Karpas-422 (cell line): ENCODE measurements at places on chromosomes 5 and 9.

DNA sequence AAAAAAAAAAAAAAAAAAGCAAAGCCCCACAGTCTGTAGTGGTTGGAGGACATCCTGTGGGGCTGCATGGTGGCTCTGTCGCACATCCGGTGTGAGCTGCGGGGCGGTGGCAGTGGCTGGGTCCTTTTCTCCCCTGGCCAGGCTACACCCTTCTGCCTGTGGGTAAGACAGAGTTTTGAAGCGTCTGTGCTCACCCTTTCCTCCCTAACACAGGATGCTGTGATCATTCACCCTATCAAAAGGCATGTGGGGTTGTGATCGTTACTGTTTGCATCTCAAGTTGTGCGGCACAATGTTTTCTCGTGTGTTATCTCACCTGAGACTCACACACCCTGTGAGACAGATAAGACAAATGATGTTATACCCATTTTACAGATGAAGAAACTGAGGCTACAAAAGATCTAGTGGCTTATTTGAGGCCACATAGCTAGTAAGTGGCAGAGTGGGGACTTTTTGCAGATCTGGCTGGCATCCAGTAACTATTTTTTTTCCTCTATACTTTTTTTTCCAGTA is 17.5 kb downstream of the IRF1 start:
- no peak for DNase-seq

GRCh38 chr5:61599370-61600122 is 267.5 kb downstream of the ZSWIM6 start:
- DNase-seq, result no peak

GRCh38 chr5:172010278-172010677 is 3.8 kb upstream of the FBXW11 start:
- no peak for DNase-seq

GRCh38 chr9:75064307-75065025 is 23.5 kb downstream of the NMRK1 start:
- no peak for DNase-seq

DNA sequence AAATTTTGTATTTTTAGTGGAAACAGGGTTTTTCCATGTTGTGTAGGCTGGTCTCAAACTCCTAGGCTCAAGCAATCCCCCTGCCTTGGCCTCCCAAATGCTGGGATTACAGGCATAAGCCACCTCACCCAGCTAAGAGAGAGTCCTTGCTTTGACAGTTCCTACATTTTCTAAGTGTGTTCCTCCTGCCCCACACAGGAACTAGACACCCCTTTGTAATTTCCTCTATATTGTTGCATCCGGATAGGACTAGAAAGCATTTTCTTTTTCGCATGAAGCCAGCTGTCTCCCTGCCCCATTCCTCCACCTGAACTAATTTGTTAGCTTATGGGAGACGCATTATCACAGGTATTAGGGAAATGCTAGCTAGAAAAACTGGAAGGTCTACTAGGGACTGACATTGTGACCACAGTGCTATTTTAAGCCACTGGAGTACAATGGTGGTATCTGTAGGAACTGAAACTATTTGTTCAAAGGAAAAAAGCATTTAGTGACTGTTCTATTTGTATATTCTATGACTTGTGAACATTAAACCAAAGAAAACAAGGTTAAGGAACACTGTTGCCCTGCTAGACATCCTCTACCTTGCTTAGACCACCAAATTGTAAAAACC is 214.1 kb downstream of the SMARCA2 start:
- peak; percentile 61 for DNase-seq

GRCh38 chr5:151126199-151126645 is 31.4 kb downstream of the ANXA6 start:
- DNase-seq, result peak; percentile 87

DNA sequence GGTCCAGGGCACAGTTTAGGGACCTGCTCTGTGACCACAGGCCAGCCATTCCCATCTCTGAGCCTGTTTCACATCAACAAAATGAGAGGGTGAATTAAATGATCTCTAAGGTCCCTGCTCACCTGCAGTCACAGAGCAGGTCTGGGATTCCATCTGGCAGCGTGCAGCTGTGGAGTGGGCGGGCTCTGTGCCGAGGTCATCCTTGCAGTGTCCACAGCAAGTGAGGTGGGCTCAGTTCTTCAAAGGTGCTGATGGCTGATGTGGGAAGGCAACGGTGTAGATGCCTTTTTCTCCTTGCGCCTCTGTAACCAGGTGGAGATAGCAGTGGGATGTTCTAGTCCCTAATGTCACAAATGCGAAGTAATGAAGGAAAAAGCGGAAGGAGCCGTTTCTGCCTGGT is 11.9 kb downstream of the OR2V1 start:
- DNase-seq, result no peak

DNA sequence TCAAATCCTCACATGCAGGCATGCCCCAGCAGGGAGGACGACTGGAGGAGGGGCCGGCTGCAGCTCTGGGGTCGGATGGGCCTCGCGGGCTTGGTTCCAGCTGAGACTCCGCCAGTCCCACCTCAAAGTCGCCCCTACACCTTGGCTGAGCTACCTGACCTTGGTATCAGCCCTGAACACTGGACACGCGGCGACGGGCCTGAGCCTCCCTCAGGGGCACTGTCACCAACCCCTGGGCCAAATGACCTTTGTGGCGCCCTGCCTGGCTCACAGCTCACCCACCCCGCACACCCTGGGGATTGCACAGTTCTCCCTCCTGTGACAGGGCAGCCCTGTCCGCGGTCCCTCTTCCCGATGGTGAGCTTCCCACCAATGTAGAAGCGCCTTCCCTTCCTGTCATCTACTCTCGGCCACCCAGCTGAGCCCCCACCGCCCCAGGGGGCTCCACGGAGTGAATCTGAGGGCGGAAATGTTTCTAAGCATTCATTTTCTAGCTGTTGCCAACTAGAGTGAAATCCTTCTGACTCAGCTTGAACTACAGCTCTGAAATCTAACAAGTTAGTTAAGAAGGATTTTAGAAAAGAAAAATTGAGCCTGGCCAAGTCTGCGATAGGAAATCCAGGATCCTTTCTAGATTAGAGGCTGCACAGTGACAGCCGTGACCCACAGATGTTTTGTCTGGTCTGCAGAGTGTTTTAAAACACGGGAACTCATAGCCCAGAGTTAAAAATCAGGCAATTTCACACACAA is 138.9 kb upstream of the PHYKPL start:
- no peak for DNase-seq

- no peak for DNase-seq
These were observed 14.9 kb upstream of the CERCAM start for GRCh38 chr9:128405780-128406171.

DNA sequence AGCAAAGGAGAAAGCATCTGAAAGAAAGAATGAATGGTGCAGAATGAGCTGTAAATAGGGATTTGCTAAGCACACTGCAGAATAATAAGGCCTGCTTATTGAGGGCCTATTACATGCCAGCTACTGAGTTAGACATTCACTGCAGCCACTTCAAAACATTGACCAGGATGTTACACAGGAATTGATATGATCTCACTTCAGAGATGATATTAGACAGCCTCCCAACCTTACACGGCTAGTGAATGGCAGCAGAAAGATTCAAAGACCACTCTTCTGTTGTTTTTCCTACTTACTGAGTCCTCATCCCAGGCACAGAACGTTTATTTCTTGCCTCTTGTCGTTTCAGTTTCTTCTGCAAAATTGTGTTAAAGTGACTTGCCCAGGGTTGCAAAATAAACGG is 1209.9 kb upstream of the WWC1 start:
- no peak for DNase-seq

- peak; percentile 92 for DNase-seq
These were observed 68.1 kb downstream of the NIPBL start for GRCh38 chr5:36944607-36945225.

GRCh38 chr9:120583958-120584369 is 4.0 kb upstream of the CDK5RAP2 start:
- peak; percentile 94 for DNase-seq

- no peak for DNase-seq
These were observed 64.6 kb downstream of the ELOVL7 start for GRCh38 chr5:60779466-60779865.

GRCh38 chr5:61631438-61631941 is 299.4 kb downstream of the ZSWIM6 start:
- no peak for DNase-seq

DNA sequence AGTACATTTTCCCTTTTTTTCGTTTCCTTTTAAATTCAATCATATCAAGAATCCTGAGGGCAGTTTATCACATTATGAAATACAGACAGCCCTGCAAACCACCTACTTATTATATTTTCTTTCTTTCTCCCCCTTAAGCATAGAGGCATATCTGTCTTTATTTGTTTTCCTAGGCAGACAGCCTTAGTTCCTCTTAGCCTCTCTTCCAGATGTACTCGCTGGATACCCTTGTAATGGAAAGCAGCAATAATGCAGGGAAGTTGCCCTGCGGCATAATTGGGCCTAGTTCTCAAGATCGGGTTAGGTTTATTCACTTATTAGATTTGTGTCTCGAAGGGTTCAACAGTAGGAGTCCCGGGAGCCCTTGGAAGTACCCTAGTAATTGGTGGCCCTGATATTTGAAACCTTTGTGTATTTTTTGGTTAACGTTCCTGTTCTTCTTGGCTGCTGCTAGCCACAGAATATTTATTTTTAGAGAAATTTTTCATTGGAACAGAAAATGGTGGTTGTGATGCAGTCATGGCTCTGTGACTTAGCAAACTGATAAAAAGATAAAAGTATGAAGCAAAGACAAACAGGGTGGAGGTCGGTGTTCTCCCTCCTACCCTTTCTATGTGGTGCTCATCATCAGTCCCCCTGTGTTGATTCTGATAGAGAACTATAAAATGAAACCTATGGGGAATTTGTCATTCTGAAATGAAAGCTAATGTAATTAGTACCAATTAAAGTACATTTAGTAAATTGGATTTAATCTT is 6.4 kb downstream of the TLE4 start:
- DNase-seq, result no peak

GRCh38 chr9:107929443-107929842 is 439.9 kb upstream of the KLF4 start:
- DNase-seq, result no peak

GRCh38 chr5:10682801-10683525 is 78.1 kb downstream of the DAP start:
- DNase-seq, result no peak

GRCh38 chr5:128764601-128765310 is 200.5 kb upstream of the SLC27A6 start:
- no peak for DNase-seq

DNA sequence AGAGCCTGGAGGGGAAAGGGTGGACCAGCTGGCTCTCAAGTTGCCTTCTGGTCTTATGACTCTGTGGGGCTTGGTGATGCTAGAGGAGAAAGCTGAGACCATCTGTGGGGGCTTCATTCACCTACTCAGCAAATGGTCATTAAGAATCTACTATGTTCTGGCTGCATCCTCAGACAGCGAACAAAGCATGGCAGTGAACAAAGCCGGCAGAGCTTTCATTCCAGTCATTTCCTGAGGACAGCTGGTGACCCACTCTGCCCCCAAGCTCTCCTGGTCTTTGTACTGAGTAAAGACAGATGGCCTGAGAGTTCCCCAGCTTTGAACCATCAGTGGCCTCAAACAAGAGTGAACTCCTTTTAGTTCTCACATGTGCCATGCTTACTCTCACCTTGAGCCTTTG is 48.0 kb downstream of the FGF1 start:
- DNase-seq, result no peak

- DNase-seq, result peak; percentile 69
These were observed 4.6 kb upstream of the RNU6ATAC start for GRCh38 chr9:134168757-134169550.

GRCh38 chr9:107251756-107252322 is 31.2 kb upstream of the RAD23B start:
- no peak for DNase-seq

GRCh38 chr9:114574438-114574837 is 13.1 kb upstream of the ATP6V1G1 start:
- no peak for DNase-seq

DNA sequence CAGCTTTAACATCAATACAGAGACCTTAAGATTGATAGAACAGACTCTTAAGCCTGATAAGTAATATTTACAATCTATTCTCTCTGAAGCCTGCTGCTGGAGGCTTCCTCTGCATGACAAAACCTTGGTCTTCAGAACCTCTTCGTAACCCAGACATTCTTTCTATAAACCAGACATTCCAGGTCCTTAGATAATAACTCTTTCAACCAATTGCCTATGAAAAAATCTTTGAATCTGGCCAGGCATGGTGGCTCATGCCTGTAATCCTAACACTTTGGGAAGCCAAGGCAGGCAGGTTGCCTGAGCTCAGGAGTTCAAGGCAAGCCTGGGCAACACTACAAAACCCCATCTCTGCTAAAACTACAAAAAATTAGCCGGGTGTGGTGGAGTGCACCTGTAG is 327.8 kb downstream of the ENC1 start:
- no peak for DNase-seq

GRCh38 chr5:20323323-20323722 is 335.3 kb upstream of the CDH18 start:
- no peak for DNase-seq

- DNase-seq, result no peak
These were observed 34.0 kb downstream of the GLT6D1 start for GRCh38 chr9:135605238-135605781.

DNA sequence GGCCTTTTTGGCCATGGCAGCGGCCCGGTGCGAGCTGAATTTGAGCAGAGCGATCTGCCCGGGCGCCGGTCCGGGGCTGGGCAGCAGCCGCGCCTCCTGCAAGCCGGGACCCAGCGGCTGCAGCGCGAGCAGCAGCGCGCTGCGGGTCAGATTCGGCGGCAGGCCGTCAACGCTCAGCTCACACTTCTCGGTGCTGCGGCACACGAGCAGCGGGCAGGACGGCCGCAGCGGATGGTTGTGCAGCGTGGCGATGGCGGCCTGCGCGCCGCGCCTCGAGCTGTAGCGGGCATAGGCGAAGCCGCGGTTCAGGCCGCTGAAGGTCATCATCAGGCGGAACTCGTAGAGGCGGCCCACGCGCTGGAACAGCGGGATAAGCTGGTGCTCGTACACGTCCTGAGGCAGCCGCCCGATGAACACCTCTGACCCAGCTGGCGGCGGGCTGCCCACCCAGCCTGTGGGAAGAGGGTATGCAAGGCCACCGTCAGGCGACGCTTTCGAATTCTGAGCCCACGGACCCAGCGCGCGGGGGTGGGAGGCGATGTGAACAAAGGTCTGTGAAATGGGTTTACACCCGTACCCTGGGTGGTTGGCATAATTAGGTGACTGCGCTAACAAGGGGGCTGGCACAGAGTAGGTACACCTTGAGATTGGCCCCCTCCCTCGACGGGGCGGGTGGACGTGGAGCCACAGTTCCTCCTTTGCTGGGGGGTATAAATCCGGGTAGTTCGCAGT is 755 bp downstream of the DND1 start:
- no peak for DNase-seq

DNA sequence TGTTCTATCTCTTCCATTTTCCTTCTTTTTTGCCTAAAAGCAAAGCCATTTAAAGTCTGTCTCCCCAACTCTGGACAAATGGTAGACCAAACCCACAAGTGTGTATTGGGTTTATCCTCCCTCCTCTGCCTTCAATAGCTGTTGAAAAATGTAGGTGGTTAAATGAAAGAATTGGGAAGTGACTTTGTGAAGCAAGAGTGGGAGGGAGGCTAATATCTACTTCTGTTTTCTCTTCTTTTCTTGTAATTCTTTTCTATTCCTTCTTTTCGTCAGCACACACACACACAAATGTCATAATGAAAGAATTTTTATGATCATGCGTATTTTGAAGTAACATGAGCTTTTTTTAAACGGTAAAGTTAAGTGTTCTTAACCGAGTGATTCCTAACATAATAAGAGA is 3.8 kb downstream of the CCDC152 start:
- DNase-seq, result no peak
